ENCODE measurements at places on chromosomes 7 and 10.

GRCh38 chr10:31590023-31590800 is 271.2 kb downstream of the ZEB1 start:
- DNase-seq = no peak

DNA sequence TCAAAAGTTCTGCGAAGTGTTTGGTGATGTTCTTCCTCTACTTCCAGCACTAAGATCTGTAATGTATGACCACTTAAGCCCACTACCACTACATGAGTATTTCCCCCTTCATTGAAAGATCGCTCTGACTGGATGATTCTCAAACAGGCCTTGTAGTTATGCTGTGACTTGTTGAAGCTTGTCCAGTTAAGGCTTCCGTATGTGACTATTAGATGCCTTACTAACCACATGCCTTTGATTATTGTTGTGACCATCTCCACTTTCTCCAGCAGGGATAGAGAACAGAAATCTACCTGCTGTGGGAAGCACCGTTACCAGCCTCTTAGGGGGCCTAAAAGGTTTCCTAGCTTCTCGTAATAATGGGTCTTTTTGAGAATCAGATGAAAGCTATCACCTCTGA is 81.1 kb downstream of the NOC3L start:
- DNase-seq = no peak

- no peak for DNase-seq
Observed at GRCh38 chr7:2474813-2475677, 1.2 kb downstream of the GRIFIN start.

GRCh38 chr7:46133072-46133471 is 212.0 kb upstream of the IGFBP3 start:
- DNase-seq = no peak

GRCh38 chr7:137080516-137081203 is 212.2 kb downstream of the CHRM2 start:
- no peak for DNase-seq

GRCh38 chr10:51124852-51125251 is 50.6 kb downstream of the PRKG1 start:
- DNase-seq = no peak

DNA sequence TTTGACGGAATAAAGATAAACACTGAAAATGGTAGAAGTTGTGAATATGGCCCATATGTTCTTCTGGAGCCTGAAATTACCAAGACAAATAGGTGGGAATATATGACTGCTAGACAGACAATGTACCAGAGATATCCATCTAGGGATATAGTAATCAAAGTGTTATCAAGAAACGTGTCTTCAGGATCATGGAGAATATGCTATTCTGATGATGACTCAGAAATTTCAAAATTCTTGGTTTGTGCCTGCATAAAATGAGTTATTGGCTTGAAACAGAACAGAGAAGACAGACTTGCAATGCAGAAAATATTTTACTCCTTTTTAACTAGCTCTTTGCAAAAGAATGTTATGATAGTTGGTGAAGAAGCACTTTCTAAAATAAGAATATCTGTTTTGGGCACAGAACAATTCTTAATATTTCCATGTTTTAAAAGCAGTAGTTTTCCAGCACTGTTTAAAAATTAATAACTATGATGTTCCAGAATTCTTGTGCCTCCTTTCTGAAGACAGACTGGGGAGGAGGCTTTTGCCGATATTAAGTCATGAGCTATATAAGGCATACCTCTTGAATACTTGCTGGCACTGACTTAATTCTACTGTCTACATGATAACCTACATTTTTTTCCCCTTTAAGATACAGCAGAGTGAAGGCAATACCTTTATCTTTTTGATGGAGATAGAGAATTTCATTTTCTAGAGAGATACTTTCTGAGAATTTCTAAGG is 34.4 kb upstream of the CABCOCO1 start:
- no peak for DNase-seq

GRCh38 chr7:141511676-141512396 is 39.4 kb upstream of the AGK start:
- no peak for DNase-seq

DNA sequence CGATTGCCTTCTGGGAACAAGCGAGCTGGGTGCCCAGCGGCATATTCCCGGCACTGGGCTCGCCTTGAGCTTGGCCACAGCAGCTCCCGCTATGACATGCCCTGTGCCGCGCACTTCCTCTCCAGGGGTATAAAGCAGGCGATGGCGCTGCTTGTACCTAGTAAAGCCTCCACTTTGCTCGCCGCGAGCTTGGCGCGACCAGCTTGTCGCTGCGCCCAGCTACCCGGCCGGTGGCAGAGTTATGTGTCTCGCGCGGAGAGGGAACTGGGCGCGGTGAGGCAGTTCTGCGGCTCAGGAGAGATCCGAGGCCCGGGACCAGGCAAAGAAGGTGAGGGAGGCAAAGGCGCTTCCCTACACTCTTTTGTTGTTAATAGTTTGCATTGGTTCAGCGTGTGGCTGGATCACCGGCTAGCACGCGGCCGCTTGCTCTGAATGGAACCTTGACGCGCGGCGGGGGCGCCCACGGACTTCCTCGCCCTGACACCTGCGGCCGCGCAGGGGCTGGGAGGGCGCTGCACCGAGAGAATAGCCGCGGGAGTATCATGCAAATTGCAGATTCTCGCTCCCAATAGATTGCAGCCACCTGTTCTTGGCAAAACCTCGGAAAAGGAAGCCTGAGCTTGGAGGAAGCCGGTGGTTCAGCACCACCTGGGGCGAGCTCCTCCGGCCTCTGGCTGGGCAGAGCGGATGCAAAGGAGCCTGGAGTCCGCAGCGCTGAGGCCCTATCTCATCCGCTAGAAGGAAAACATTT is 3.0 kb upstream of the BUB3 start:
- DNase-seq = no peak

DNA sequence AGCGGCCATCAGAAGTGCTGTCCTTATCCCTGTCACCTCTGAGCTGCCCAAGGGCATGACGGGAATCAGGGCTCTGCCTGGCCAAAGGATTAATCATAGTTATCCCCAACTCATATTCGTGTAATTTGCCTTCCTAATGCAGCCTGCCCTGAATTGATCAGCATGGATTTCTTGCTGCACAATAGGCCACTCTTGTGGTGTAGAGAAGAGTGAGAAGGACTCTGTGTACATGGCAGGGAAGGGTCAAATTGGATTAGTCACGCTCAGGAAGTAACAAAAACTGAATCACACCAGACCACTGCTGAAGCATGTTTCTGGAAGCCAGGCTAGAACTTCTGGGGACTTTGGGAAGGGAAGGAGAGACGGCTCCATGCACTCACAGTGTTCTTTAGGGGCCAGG is 227.0 kb downstream of the BUB3 start:
- no peak for DNase-seq

DNA sequence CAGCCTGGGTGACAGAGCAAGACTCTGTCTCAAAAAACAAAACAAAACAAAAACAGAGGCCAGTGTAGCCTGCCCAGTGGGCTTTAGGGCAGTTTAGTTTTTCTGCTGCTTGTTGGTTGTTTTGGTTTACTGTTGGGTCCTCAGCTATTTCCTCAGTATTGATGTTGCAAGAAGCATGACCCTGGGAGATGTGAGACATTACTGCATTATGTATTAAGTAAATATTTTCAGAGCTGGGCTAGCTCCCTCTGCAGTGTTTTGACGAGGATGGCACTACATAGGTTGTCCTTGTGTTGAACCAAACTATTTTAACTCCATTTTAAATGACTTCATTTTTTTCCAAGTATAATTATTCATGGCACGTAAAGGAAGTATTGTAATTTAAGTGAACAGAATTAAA is 4.8 kb downstream of the AKAP9 start:
- no peak for DNase-seq

DNA sequence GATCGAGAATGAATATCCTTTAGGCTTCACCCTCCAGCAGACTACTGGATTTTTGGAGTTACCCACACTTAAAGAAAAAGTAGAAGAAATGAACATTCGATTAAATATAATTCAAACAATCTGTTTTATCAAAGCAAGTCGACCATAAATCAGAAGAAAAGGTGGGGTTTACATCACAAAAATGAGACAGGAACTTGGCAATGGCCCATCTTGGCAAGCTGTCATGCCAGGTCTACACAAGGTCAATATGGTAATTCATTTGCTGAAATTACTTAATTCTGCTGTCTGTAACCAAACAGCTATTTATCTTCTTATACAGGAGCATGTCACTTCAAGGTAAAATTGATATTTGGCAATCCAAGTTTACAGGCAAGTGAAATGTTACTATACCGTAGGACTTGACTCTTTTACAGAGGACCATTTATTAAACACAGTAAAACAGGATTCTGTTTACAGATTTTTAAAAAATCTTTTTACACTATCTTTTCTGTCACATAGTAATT is 640.6 kb upstream of the NRP1 start:
- DNase-seq = no peak

DNA sequence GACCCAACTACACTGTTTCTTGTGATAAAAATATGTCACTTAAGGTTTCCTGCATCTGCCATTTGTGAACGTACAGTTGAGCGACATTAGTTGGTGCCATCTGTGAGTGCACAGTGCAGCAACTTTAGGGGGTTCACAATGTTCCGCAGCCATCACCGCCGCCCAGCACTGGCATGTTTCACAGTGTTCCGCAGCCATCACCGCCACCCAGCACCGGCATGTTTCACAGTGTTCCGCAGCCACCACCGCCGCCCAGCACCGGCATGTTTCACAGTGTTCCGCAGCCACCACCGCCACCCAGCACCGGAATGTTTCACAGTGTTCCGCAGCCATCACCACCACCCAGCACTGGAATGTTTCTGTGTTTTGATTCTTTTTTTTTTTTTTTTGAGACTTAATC is 83.0 kb downstream of the MGMT start:
- no peak for DNase-seq

DNA sequence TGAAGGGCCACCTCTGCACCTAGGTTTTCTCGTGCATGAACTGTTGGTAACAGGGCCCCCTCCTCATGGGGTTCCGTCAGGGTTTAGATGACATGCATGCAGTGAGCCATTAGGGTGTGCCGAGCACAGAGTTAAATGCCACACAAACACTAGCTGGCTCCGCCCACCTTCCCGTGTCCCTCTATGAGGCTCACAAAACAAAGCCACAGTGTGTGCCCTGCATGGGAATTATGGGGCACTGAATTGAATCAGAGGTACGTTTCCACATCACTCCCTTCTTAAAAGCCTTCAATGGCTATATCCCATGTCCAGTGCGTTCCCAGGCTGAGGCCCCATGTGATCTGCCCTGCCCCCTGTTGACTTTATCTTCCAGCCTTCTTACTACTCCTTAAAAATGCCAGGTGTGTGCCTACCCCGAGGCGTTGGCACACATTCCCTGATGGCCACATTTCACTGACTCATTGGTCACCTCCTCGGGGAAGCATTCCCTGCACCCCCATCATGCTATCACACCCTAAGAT is 35.7 kb downstream of the GSDME start:
- DNase-seq = no peak

DNA sequence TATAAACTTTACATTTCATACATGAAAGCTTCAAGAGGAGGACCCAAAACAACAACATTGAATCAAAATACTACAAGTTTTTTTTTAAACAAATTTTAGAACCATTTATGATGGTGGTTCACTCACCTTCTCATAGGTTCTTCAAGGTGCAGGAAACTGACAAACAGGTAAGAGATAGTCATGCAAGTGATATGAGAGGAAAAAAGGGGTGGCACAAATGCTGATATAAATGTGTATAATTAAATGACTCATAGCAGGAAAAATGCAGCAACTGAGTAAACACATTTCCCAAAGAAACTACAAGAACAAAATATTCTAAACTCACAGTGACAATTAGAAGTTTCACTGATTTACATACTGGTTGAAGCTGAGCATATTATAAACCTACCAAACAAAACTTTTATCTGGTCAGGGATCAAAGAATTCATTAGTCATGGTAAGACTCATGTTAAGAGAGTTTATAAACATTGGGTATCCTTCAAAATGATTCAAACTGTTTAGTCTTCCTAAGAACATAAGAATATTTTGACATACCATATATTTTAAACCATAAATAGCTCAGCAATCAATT is 14.1 kb downstream of the ZWINT start:
- DNase-seq = no peak

DNA sequence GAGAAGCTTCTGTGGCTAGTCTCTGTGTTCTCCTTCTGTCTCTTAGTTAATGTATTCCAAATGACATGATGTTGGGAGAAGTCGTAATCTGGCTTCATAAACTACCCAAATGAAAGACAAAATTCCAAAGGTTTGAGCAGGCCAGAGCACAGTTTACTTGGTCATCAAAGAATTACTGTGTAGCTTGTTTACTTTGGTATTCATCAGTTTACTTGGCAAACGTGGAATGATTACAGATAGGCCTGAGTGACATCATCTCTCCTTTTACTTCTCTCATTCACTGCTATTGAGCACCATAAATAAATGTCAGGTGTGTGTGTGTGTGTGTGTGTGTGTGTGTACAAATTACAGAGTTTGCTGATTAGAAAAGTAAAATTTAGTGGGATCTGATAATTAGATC is 327.3 kb downstream of the PHTF2 start:
- DNase-seq = no peak

GRCh38 chr7:17716816-17717215 is 223.5 kb downstream of the SNX13 start:
- DNase-seq = no peak

DNA sequence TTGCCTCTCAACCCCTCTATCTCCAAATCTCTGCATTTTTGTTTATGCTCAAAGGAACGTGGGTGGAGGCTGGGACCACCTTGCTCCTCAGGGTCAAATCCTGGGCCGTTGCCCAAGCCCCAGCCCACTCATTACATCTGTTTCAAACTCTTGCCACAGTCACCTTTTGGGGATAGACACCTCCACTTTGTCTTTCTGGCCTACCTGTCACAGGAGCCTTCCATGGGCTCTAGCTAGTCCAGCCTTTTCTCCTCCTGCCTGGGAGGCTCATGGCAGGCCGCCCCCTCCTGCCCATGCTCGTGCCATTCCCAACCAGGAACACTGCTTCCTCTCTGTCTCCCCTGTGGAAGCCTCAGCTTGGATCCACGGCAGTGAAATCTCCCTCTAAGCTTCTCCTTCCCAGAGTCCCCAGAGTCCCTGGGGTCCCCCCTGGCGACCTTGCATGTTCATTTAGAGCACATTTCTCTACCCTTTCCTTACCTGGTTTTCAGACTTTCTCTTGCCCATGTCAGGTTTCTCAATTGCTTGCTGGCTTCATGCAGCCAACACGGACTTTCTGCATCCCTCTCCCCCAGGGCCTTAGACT is 2.5 kb upstream of the ADAMTS14 start:
- DNase-seq = no peak

- DNase-seq = no peak
Observed at GRCh38 chr7:51111241-51111940, 205.2 kb downstream of the COBL start.

- no peak for DNase-seq
Observed at GRCh38 chr7:142385491-142386340, 127.9 kb upstream of the PRSS58 start.

- no peak for DNase-seq
Observed at GRCh38 chr7:117750612-117751563, 122.4 kb downstream of the CTTNBP2 start.

- no peak for DNase-seq
Observed at GRCh38 chr7:156942708-156943090, 6.8 kb upstream of the NOM1 start.

- no peak for DNase-seq
Observed at GRCh38 chr7:55254242-55254595, 110.9 kb upstream of the LANCL2 start.
